ENCODE measurements at places on chromosomes 7 and 10.
A peak's percentile ranks its signal among the peaks of the same experiment; 100 is the strongest.

DNA sequence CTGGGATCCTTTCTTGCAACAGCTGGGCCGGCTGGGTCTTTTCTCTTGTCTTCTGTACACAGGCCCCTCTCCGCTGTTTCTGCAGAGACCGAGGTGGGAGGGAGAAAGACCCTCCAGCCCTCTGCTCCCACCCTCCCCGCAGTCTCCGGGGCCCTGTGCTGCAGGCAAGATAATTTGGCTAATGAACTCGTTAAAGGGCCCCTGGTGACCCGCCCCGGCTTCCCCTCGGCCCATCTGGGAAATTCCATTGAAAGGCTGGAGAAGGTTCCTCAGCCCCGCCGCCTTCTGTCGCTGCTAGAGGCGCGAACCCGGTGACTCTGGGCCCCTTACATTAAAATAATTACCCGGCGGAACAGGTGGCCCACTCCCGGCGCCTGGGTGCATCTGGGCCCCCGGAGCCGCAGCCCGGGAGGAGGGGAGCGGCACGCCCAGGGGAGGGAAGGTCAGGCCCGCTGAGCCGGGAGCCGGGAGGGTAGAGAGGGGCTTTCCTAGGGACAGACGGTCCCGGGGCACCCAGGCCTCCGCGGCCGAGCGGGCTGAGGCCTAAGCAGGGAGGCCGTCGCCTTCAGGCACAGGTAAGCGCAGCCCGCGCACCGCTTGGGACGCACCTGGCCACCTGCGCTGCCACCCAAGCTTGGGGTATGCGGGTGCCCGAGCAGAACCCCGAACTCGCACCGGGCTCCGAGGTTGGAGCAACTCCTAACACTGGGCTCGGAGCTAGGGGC lies 7.3 kb upstream of the MNX1 start:
- no peak for DNase-seq

- peak; percentile 64 for DNase-seq
Observed at GRCh38 chr7:129376778-129377700, 57.2 kb upstream of the STRIP2 start.

GRCh38 chr7:50393076-50393475 lies 57.1 kb downstream of the FIGNL1 start:
- no peak for DNase-seq

GRCh38 chr7:99219185-99219767 lies 11.4 kb upstream of the KPNA7 start:
- DNase-seq = no peak

- DNase-seq = no peak
Observed at GRCh38 chr7:1914321-1914720, 244.2 kb downstream of the ELFN1 start.

GRCh38 chr7:121023194-121023593 lies 34.7 kb downstream of the CPED1 start:
- no peak for DNase-seq

- peak; percentile 52 for DNase-seq
Observed at GRCh38 chr10:88962336-88962735, 9.8 kb upstream of the ACTA2 start.

- DNase-seq = no peak
Observed at GRCh38 chr10:132704008-132704814, 81.7 kb downstream of the NKX6-2 start.

- no peak for DNase-seq
Observed at GRCh38 chr7:151424799-151425198, 15.0 kb upstream of the WDR86 start.

GRCh38 chr10:90992462-90992861 lies 71.6 kb upstream of the ANKRD1 start:
- no peak for DNase-seq

DNA sequence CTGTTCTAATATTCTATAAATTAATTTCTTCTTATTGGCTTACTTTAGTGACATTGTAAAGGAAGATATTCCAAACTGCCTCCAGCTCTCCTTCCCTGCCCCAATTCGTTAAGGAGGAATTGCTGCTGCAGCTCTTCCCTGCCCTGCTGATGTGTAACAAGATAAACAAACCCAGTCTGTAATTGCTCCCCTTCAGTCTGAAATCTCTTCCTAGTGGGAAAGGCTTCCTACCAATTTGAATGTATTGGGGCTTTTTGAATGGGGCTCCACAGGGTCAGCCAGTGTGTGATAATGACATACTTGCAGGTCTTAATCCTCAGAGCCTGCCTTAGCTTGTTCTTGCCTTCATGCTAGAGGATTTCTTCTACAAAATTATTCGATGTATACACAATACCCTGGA lies 849.9 kb upstream of the GHITM start:
- DNase-seq = no peak

- no peak for DNase-seq
Observed at GRCh38 chr7:81503771-81504170, 266.1 kb downstream of the HGF start.

DNA sequence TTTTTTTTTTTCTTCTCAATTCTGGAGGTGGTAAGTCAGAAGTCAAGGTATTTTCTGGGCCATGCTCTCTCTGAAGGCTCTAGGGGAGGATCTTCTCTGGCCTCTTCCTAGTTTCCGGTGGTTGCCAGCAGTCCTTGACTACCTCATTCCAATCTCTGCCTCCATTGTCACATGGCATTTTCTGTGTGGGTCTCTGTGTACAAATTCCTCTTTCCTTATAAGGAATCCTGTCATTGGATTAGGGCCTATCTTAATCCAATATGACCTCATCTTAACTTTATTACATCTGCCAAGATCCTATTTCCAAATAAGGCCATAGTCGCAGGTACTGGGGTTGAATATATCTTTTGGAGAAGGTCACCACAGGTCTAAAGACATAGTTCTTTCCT lies 129.3 kb upstream of the PRR15 start:
- DNase-seq = no peak

DNA sequence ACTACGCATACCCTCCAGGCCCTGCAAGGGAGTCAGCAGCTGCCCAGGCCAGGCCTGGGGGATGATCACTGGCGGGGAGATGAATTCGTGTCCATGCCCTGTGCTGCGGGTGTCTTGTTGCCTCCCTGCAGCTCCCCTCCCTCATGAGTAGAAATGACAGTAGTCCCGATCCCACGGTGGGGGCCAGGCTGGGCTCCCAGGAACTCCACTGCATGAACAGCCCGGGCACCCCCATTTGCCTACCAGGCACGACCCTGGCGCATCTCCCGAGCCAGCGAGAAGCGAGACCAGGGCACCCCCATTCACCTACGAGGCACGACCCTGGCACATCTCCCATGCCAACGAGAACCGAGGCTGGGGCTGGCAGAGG lies 246.5 kb downstream of the ELFN1 start:
- DNase-seq = no peak

DNA sequence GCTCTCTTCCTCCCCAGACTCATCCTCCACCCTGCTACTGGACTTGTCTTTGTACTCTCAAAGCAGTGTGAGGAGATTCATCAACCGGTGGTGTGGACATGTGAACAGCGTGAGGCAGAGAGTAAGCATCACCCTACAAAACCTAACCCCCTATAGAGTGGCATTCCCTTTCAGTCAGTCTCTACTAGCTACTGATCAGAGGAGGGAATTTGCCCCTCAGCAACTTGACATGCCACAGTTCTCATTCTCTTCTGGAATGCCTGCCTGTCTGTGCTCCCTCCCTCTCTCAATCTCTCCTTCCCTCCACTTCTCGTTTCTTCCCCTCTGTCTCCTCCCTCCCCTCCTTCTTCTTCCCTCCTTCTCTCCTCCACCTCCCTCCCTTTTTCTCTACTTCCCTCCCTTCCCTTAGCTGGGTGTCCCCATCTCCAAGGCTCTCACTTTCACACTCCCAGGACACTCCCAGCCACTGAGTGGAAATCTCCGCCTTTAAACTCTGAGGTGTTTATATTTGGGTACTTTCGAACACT lies 24.6 kb downstream of the H2AZ2 start:
- DNase-seq = no peak

DNA sequence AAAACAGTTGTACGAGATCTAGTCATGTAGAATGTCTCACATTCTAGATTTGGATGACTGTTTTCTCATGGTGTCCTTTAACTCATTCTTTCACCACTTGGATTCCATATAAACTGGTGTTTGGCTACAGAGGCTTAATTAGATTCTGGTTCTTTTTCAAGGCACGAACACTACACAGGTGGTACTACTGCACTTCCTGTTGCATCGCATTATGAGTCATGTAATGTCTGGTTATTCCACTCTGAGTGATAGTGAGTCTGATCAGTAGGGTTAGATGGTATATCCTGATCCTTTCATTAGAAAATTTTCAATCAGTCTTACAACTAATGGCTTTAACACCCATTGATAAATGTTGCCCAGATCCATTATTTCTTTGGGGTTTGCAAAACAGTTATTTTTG lies 11.2 kb upstream of the AKAP9 start:
- DNase-seq = no peak

GRCh38 chr10:125102246-125102645 lies 58.1 kb downstream of the CTBP2 start:
- DNase-seq = peak; percentile 94

- DNase-seq = peak; percentile 42
Observed at GRCh38 chr7:98836811-98837629, 32.8 kb downstream of the TMEM130 start.

DNA sequence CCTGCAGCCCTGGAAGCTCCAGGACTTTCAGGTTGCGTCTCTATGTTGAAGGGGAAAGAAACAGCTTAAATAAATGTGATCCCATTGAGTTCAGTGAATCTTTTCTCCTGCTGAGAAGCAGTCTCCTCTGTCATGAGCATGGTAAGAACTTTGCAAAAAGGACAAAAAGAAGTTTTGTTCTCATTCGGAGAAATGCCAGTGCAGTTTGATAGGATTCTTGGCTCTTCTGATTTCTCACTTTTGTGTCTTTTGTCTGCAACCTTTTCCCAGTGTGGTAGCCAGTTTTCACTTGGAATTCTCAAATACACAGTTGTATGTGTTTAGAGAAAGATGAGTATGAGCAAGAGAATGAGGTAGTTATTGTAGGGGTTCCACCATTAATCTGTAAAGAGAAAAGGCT lies 64.3 kb downstream of the AP3M1 start:
- DNase-seq = no peak

GRCh38 chr7:155744971-155745683 lies 67.1 kb downstream of the SHH start:
- no peak for DNase-seq

GRCh38 chr7:1397491-1398327 lies 61.6 kb downstream of the MICALL2 start:
- DNase-seq = no peak

GRCh38 chr10:35612385-35613106 lies 7.4 kb downstream of the GJD4 start:
- DNase-seq = no peak

DNA sequence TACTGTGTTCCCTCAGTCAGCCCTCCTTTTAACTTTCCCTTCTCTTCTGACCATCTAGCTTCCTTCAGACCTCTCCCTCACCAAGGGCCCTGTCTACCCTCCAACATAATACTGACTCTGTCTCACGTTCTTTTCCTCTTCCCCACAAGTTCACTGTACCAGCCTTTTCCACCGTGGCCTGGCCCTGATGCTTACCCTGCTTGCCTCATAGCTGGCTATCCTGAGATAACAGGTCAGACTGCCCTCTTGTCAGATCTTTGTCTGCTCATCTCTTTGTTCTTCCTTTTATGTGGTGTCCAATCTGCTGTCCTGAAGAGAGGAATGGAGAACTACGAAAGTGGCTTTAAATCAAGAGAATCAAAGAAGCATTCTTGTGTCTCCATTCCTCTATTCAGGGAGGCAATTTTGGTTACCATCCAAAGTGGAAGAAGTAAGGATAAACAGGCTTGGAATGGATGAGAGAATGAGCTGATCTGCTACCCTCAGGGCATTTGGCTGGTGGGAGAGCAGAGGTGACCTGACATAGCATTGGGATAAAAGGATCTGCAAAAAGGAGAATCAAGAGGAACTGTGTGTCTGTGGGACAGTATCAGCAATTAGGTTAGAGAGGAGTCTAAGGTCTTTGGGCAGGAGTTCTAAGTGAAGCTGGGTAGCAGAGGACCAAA lies 8.1 kb downstream of the BTAF1 start:
- no peak for DNase-seq

DNA sequence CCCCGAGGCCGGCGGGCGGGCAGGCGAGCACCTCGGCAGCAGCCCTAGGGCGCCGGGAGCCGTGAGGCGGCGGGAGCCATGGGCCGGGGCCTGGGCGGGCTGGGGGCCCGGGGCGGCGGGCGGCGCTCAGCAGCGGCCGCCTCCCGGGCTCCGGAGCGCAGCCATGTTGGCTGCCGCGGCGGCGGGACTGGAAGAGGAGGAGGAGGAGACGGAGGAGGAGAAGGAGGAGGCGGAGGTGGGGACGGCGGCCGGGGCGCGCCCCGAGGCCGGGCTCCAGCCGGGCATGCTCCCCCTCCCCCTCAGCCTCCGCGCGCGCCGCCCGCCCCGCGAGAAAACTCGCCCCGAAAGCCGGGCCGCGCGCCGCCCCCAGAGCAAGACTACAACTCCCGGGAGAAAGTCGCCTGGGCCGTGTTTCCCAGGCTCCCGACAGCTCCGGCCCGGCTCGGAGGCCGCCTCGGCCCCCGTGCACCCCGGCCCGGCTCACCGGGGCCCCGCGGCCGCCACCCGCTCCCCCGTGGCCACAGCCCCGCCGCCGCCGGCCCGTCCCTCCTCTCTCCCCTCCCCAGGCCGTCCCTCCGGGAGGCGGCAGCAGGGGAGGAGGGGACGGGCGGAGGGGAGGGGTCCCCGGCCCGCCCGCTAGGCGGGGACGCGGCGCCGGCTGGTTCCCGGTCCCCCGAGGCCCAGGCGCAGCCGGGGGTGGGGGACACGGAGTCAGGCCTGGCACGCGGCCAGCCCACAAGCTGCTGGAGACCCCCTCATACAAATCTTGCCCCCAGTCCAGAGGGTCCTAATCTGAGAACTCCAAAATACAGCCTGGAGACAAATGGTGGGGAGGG lies at the start of gene DLG5:
Gene DLG5 (minus strand): TSS at position 190 of the 836 bp plus-strand sequence. CDS start 235 bp downstream, outside the sequence.
- peak; percentile 23 for DNase-seq

- DNase-seq = no peak
Observed at GRCh38 chr7:25632616-25633015, 404.3 kb upstream of the NPVF start.

DNA sequence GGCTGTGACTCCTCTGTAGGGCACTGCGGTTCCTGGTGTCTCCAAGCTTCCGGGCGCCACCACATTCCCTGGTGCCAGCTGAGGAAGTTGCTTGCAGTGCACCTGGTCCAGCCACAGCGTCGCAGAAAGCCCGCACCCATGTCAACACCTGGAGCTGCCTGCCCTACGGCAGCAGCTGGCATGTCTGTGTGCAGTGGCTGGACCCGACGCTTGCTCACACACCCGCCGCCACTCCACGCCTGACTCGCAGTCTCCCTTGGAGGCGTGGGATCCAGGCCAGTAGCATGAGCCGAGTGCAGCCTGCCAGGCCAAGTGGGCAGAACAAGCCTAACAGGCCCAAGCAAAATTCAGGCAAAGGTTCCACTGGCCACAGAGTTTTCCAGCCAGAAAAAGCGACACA lies 118.1 kb upstream of the PHF14 start:
- DNase-seq = no peak
